HFFc6 (cell line): ENCODE measurements at places on chromosomes 16 and 17.
A peak's percentile ranks its signal among the peaks of the same experiment; 100 is the strongest.

GRCh38 chr17:41907633-41908539 lies 10.9 kb downstream of the ACLY start:
- peak; percentile 27 for DNase-seq

DNA sequence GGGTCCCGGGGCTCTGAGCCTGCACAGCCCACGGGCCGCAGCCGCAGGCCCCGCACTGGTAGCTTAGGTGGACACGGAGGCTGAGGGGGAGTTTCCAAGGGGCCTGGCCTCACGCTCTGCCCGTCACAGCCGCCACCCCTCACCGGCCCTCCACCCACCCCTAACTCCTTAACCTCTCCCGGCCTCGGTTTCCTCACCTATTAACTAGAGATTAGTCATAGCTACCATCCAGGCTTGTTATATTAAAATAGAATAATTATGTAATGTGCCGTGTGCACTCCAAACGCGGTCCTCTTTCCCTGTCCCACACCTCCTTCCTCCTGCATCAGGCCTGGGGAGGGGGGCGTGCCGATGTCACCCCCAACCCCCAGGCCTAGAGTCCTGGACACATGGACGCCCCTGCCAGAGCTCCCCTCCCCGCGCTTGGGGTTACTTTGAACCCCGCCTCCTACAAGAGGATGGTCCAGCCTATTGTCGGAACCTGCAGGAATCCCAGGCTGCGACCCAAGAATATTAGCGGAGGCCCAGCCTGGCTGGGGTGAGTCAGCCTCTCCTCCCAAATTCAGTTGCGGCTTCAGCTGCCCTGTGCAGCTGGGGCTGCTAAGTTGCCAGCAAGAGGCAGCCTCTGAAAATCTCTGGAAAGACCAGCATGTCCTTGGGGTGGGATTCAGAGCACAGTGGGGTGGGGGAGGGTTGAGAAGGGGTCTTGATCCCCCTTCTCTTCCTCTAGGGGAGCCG lies 17.3 kb downstream of the SOCS3 start:
- peak; percentile 87 for DNase-seq

GRCh38 chr17:80949451-80950421 lies 41.9 kb upstream of the CHMP6 start:
- DNase-seq, result no peak

DNA sequence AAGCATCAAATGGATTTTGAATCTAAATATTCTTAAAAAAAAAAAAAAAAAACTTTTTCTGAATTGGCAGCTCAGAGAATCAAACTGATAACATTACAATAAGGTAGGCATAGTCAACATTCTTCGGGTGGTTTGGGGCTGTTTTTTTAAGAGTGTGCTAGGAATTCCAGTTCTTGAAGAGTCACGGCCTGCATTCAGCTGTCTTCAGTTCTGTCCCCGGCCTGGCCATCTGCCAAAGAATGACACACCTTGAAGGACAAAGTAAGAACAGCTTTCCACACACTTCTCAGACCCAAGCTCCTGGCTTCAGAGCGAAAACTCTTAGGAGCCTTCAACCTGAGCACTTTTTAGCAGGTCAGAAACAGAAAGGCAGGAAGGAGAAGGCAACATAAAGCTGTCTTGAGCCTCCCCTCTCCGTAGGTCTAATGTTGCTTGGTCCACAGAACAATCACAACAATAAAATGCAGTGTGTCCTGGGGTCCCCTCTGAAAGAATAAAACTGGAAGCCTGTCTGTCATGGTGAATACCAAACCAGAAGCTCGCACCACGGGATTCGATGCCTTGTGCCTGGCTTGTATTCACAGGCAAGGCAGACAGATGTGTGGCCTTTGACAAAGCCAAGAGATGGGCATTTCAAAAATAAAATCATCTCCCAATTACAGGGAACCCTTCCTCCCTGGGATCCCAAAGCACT lies 524.4 kb upstream of the ZFHX3 start:
- DNase-seq, result no peak

GRCh38 chr17:47252209-47252608 lies 1.4 kb upstream of the ITGB3 start:
- peak; percentile 33 for DNase-seq

DNA sequence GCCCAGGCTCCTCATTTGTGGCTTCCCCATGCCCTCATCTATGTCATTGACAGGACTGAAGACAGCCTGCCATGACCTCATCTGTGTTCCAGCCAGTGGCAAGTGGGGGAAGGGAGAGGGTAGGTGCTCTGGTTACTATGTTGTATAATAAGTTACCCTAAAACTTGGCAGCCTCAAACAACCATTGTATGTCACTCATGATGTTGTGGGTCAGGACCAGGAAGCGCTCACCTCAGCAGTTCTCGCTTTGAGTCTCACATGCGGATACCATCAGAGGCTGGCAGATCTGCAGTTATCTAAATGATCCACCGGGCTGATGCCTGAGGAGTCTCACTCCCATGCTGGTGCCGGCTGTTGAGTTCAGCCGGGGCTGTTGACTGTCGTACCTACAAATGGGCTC lies 89.0 kb upstream of the TMEM97 start:
- no peak for DNase-seq
